Activated CD8-positive, alpha-beta memory T cell treated with anti-CD3 and anti-CD28 coated beads, Interleukin-2, amount 50 U/mL, for 48 hours (primary cell): ENCODE measurements at places on chromosomes 7 and 10.

DNA sequence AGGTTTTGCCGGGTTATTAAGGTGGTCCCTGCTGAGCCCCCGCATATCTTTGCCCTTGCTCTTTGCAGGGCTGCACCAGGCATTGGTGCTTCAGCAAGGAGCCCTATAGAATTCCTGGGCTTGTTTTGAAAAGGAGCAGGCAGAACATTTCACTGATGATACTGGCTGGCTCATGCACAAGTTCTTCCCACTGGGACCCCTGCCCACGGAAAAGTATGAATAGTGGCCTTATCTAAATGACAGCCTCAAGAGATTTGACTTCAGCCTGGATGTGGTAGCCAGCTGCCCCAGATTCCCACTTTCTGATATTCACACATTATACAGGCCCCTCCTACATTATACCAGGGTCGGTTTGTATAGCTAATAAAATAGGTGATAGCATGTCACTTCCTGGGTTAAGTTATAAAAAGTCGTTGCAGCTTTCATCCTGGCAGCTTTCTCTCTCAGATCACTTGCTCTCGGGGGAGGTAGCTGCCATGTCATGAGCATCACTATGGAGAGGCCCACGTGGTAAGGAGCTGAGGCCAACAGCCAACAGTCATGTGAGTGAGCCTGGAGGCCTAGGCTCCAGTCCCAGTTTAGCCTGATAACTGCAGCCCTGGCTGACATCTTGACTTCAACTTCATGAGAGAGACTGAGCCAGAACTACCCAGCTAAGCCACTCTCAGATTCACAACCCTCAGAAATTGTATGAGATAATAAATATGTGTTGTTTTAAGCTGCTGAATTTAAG, 16.8 kb upstream of the CRTAC1 start:
- DNase-seq: no peak

DNA sequence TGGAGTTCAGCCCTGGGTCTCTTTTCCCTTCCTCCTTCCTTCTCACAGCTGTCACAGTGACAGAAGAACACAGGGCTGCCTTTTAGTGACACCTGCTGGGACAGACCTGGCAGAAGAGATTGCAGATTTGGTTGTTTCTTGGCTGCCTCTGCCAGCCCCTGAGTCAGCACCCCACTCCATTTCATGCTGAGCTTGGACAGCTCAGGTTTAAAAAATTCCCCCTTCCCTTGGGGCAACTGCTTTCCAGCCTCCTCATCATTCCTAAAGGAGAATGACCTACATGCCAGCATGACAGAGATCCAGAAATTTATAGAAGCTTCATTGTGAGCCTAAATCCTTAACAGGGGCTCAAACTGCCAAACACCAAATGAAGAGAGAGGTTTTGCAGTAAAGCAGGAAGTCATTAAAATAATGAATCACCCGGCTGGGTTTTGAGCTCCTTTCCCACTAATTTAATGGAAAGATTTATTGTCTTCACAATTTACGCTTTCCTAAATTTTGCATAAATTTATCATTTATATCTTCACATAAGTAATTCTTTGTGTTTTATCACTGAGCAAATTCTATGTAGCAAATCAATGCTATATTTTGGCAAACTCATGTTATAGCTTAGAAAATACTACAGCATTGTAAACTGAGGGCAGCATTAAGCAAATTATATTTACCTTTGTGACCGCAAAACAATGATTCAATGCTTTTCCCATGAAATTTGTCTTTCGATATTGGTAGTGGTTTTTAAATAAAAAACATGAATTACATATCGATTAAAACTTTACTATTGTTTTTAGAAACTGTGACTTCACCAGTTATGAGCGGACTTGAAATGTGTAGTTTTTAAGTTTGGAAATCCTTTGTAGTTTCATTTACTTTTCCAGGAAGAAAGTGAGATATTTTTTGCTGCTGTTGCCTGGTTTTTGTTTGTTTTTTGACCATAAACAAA, 399.5 kb upstream of the ANKRD30A start:
- DNase-seq: no peak

- DNase-seq: peak; percentile 78
Measured at GRCh38 chr10:101354328-101355071, 535 bp downstream of the BTRC start.

DNA sequence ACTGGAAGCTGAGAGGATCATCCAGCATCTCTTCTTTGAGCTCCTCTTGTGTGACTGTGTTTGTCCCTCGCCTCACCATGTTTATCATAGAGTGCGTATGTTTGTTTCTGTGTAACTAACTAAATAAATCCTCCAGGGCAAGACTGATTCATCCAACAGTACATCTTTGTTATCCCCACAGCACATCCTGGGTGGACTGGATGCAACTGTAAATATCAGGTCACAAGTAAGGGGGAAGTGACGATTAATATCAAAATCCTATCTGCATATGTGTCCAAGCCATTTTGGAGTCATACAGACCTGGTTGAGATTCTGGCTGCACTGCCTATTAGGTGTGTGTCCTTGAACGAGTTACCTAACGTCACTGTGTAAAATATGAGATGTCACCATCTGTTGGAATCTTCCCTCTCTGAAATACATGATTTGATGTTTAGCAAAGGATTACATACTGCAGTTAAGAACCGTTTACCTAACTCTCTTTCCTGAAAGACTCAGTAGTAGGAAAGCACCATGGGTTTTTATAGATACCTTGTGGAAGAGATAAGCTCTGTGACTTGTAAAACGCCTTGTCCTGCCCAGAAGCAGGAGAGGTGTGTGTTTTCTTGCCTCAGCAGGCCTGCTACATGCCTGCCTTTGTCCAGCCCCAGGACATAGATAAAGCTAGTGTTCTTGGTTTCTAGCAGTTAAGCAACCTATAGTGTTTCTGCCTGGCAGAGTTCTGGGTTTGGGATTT, 25.8 kb downstream of the WBP1L start:
- DNase-seq: no peak

GRCh38 chr10:107727767-107728317, 563.3 kb upstream of the SORCS1 start:
- no peak for DNase-seq

DNA sequence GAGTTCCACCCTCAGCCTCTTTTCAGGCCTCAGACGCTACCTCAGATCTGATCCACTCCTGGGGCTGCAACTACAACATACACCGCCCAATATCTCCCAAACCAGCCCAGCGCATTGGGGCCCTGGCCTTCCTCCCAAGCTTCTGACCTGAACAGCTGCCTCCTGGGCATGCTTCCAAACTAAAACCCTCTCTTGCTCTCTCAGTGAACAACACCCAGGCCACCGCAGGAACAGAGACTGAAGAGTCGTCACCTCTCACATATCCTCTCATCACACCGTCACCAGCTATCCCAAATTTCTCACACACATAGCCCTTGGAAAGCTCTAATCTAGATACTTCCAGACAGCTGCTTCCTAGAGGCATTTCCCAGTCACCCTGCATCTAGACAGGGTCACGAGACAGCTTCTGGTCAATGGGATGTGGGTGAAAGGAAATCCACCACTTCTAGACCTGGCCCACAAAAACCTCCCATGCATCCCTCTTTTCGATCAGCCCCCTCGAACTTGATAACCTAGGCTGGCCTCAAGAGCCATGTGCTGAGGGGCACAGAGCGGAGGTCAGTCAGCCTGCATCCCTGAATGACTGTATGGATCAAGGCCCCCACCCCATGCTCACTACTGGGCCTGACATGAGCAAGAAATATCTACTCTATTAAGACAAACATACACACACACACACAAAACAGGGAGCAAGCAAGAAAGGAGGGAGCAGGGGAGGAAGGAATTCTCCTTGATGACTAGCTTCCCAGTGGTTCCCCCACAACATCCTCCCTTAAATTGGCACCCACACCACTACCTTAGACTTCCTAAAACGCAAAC, 1.8 kb downstream of the PARP12 start:
- no peak for DNase-seq

- DNase-seq: no peak
Measured at GRCh38 chr7:17307969-17308648, 9.7 kb downstream of the AHR start.

- no peak for DNase-seq
Measured at GRCh38 chr7:91876391-91877133, 3.9 kb downstream of the MTERF1 start.

DNA sequence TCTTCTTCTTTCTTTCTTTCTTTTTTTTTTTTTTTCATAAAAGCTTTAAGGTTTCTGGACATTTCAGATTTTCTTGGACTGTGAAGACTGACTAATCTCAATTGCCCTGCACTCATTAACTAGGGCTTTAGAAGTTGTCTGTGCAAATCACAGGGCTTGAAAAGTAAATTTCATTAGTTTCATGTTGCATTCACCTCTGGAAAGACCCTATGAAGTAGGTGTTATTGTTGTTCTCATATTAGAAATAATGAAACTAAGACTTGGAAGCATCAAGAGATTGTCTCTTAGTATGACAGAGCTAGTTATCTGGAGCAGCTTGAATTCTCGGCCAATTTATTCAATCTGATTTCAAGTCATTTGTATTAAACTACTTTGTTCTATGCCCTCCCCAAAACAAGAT, 28.2 kb upstream of the SEMA3D start:
- DNase-seq: no peak

DNA sequence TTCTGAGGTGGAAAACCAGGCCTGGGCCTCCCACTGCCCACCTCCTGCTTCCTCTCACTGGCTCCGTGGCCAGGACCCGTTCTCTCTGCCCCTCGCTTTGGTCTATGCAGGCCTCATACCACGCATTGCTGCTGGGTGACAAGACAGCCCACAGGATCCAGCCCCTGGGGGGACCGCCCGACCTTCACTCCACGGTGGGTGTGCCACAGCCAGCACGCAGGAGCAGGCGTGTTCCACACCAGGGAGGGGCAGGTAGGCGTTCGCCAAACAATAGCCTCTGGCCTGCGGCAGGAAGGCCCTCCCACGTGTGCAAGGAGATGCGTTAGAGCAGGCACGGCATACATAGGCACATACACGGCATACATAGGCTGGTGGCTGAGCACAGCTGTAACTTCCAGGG, 233.4 kb downstream of the WDR37 start:
- no peak for DNase-seq

DNA sequence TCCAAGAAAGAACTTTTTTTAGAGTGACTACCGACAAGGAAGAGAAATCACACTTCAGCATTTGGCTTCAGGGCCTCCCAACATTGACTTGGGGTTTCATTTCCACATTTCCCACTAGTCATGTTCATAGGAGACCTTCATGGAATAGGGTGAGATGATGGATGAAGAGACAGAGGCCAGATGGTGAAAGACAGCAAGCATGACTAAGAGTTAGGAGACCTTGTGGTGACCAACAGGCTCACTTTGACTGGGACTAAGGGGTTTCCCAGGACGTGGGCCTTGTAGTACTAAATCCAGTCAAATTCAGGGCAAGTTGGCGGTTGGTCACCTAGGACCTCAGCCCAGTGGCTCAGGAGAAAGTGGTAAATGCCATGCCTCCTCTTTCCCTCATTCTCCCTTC, 3.0 kb upstream of the GIMAP5 start:
- DNase-seq: no peak

- DNase-seq: no peak
Measured at GRCh38 chr7:2761131-2761624, 73.2 kb downstream of the AMZ1 start.

DNA sequence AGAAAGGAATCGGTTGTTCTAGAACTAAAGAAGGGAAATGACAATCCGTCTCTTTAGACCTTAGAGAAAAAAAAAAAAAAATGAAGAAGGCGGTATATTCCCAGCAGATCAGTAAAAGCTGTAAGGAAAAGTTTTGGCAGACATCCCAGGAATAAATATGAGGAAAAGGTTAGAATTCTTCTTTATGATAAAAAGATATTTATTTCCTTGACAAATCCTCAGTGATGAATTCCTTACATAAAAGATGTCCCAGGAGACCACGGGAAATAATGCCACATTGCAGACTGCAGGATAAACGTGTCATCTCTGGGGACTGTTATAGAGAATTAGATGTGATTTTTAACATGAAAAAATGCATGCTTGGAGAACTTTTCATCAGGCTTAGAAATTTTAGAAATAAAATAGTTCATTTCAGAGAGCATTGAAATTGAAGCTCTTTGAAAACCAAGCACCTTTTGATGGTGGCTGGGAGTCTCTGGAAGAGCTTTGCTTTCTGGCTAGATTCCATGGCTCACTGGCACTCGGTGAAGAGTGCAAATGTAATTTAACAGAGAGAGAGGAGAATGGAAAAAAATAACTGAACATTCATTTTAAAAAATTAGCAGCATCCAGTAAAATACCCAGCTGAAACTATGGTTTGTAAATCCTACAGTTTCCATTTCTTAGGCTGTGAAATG, 98.2 kb downstream of the PRPF18 start:
- no peak for DNase-seq

DNA sequence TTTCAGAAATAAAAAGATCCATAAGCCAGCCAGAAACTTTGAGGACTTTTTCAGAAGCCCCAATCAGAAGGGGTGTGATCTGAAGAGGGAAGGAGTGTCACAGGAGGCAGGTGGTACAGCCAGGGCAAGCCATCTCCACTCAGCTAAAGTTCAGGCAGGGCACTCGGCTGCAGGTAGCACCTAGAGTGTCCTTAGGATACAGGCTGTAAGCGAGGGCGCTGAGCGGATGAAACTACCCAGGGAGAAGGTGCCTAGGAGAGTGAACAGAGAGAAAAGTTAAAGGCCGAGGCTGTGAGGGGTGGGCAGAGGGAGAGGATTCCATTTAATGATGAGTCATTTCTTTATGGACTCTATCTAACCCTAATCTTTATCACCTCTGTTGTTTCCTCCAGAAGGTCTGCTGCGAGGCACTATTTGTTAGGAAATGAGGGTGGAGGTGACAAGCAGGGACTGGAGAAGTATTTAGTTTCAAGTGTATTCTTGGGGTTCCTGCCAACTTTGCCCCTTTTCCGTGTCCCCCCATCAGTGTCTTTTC, 29.8 kb upstream of the ZCCHC24 start:
- no peak for DNase-seq

DNA sequence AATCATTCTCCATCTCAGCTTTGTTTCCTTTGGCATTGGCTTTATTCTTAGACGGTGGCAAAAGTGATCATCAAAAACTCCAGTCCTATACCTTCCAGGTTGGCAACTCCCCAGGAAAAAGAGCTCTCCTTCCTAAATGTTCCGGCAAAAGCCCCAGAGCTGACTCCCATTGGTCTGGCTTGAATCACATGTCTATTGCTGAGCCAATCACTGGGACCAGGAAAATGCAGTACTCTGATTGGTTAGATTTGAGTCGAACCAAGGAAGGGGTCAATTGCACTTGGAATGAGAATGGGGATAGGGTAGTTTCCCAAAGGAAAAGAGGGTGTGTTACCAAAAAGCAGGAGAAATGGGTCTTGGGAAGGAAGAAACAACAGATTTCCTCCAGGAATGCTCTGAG, 22.3 kb downstream of the LEP start:
- DNase-seq: no peak

DNA sequence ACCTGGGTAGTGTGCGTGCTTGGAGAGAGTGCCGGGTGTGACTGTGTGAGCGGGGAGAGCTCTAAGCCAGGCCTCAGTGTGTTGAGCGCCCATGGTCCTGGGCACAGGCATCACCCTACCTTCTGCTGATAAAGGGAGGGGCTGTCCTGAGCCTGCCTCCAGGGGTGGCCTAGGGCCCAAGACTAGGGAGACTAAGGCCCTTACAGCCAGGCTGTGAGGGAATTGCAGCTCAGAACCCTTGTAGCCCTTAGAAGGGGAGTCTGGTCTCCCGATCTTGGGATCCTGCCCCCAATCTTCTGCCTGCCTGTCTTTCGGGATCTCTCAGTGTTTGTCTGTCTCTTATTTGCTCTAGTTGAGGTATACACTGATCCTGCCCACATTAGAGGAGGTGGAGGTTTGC, 41.2 kb downstream of the PAX2 start:
- DNase-seq: no peak
